ENCODE measurements at places on chromosomes 12 and 14.

GRCh38 chr12:124569375-124570148 is 2.1 kb upstream of the NCOR2 start:
- DNase-seq = no peak

DNA sequence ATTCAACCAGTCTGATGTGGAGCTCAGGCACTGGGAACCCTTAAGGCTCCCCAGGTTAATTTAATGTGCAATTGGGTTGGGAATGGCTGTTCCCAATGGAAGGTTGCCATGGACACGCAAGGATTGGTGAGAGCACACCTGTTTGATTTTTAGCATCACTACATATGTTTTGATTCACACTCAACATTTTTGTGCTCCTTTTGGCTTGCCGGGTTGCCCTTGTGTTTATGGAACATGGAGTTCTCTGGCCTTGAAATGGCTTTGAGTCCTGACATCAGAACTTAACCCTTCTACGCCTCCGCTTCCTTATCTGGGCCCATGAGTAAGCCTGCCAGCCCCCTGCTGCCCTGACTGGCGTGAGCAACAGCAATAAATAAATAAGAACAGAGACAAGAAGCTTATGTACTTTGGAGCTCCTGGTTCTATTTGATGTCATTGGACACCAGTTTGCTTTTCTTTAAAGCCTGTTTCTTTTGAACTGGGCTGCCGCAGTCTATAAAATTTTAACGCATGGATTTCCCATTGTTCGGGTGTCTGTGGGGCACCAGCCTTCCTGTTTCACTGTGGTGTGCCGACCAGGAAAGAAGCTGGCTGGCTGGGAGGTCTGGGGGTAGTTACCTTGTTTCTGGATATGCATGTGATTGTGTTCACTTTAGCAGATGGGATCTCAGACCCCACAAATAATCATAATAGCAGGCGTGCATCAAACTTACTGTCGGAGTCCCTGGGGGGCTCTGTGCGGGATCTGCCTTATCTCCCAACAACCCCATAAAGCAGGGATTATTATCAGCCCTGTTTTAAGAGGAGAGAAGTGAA is 27.8 kb downstream of the TBX3 start:
- no peak for DNase-seq

- no peak for DNase-seq
Measured at GRCh38 chr12:66598608-66599007, 80.3 kb downstream of the GRIP1 start.

- DNase-seq = no peak
Measured at GRCh38 chr12:65534238-65534841, 255.9 kb downstream of the MSRB3 start.

Data from HFFc6 (cell line).